ENCODE measurements at places on chromosomes 12 and 14. TPM values are rescaled to one million over a fixed set of nuclear protein-coding genes. Genes with fewer than 3 reads are reported as not detected.

Gene LRTM2
- not detected for total RNA-seq

Gene PIWIL1
- total RNA-seq: not detected

Gene INHBE
- not detected for total RNA-seq

Gene PSMB11
- not detected for total RNA-seq

Gene KRT80
- 5.5 TPM for total RNA-seq

Gene FOXN4
- not detected for total RNA-seq

Gene GPX2
- total RNA-seq: 0.09 TPM

Gene KIF26A
- 15.2 TPM for total RNA-seq

Gene PLEKHG7
- total RNA-seq: not detected

Gene R3HDM2
- 4.0 TPM for total RNA-seq

Gene ST8SIA1
- total RNA-seq: 0.09 TPM

Gene PLBD1
- total RNA-seq: 0.09 TPM

Gene EML1
- total RNA-seq: 32.1 TPM

Gene RFX4
- not detected for total RNA-seq

Gene ZNF891
- 0.54 TPM for total RNA-seq

Gene TAS2R8
- total RNA-seq: 0.09 TPM

Gene ARHGAP9
- total RNA-seq: not detected

Gene RBP5
- total RNA-seq: 0.19 TPM

Gene PAPLN
- total RNA-seq: 1.5 TPM

Gene NOXRED1
- 0.09 TPM for total RNA-seq

Gene ADCY4
- total RNA-seq: 37.2 TPM

Gene ACOT4
- 0.27 TPM for total RNA-seq

Gene MYBPC1
- not detected for total RNA-seq

Gene GON7
- total RNA-seq: 15.1 TPM

Gene SYCP3
- total RNA-seq: 0.09 TPM
